ENCODE measurements at places on chromosomes 6 and 20. TPM values are rescaled to one million over a fixed set of nuclear protein-coding genes. Genes with fewer than 3 reads are reported as not detected.

DNA sequence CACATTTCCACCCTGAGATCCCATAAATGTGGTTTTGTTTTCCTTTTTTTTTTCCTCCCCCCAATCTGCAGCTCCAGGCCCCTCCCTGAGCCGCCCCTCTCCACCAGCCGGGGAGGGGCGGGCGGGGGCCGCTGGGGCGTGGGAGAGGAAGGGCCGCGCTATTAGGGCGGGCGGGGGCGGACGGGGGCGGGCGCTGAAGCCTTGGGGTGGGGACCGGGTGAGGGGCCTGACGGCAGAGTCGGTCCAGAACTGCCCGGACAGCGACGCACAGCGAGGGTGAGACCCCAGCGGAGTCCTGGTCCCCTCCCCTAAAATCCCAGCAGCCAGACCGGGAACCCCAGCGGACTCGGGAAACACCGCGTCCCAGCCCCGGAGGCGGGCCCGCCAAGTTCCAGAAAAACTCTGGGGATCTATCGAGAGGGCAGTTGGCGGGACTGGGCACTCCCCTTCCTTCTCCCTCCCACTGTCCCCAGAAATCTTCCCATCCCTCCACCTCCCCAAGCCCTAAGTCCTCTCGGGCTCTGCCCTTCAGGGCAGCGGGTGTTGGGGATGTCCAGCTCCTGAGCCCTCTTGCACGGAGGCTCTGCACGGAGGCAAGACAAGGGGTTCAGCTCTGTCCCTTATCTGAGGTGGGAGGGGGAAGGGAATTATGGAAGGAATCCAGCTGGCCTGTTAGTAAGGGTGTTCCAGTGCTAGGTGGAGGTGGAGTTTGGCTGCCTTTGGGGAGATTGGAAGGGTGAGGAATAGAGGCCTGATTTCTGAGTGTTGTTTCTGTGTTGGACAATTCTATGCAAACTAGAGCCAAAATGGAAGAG, at the start of gene PRICKLE4:
PRICKLE4 (plus strand) TSS at position 232 of the 815 bp plus-strand sequence. CDS start 2,692 bp downstream, outside the sequence.
- DNase-seq: peak; percentile 41

DNA sequence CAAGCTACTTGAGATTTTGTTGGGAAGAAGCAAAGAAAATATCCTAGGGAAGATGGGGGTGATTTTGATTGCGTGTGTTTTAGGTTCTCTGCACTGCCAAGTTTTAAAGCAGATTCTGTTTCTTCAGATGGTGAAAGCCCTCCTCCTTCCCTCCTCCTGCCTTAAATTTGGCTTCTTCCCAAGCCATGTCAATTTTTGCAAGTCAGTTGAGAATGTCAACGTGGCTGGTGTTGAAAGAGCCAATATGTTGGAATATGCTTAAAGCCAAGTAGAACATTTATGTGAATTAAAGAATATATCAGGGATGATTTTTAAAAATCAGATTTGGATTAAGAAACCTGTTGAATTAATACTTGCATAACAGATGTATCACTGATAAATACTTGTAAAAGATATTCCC, 270.8 kb downstream of the ARID1B start:
- DNase-seq: no peak

- DNase-seq: no peak
Measured at GRCh38 chr6:15434823-15435380, 189.0 kb downstream of the JARID2 start.

- DNase-seq: no peak
Measured at GRCh38 chr20:38732981-38733380, 8.7 kb downstream of the SLC32A1 start.

GRCh38 chr6:35195120-35195780, 18.5 kb upstream of the SCUBE3 start:
- no peak for DNase-seq

GRCh38 chr6:39087197-39087596, 27.8 kb downstream of the SAYSD1 start:
- DNase-seq: no peak

- no peak for DNase-seq
Measured at GRCh38 chr6:91482498-91482897, 895.6 kb upstream of the MAP3K7 start.

The WFDC10B gene
- total RNA-seq: not detected

Measured in H4 (cell line).